ENCODE measurements at places on chromosomes 2 and 18.

DNA sequence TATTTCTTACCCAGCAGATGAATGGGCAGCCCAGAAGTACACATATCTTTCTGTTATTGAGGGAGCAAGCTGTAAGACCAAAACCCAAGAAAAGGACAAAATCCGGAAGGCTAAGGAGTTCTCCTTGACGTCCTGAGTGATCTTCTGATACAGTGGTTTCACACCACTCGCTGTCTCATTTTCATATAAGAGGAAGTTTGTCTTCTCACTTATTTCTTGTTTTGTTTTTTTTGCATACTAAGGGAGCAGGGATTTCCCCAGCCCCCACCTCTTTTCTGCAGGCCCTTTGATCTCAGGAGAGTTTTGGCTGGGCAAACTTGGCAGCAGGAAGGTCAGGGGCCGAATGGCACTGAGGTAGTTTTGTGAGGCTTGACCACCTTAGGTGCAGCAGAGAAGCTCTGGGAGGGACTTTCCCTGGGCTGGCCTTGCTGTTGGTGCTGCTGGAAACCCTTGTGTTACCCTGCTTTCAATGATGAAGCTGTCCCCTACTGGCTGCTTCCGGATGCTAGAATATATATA lies 13.3 kb downstream of the CHRNA1 start:
- no peak for DNase-seq

GRCh38 chr2:62187246-62187645 lies 8.7 kb upstream of the B3GNT2 start:
- no peak for DNase-seq

DNA sequence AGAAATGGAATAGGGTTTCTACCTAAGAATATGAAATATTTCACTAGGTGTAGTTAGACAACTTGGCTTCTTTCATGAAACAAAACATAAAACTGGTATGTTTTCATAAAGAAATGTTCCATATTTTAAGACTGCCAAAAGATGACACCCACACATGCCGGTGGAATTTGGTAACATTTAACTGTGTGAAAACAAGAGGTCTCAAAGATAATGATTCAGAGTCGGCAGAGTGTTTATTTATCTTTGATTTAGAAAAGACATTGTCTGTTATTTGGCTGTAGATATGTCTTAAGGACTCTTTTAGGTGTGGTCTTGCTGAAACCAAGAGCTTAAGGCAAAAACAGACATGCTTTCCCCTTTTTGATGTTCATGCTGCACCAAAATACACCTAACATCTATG lies 63.5 kb upstream of the FN1 start:
- DNase-seq, result no peak

GRCh38 chr2:40451918-40452605 lies at the start of gene SLC8A1:
Gene SLC8A1, minus strand, starts transcription at chr2:40452090.
- no peak for DNase-seq

- DNase-seq, result no peak
Measured at GRCh38 chr18:41870817-41871216, 84.2 kb upstream of the PIK3C3 start.
